Heart right ventricle (tissue), 16 donors: ENCODE measurements at places on chromosomes 1 and 21. TPM values are rescaled to one million over a fixed set of nuclear protein-coding genes. Genes with fewer than 3 reads are reported as not detected.

Gene EVI5
- 5.0 TPM for polyA plus RNA-seq

Gene EDARADD
- 0.44 TPM for polyA plus RNA-seq

Gene SCCPDH
- 22.7 TPM for polyA plus RNA-seq

- no peak for DNase-seq
Observed at GRCh38 chr1:147648933-147649332, 21.4 kb downstream of the ACP6 start.
